Prostate gland (tissue), 2 donors: ENCODE measurements at places on chromosomes 6 and 20. TPM values are rescaled to one million over a fixed set of nuclear protein-coding genes. Genes with fewer than 3 reads are reported as not detected.

- H3K4me3 ChIP-seq = no peak overlapping the region
- DNase-seq = no peak
- H3K27ac ChIP-seq = no peak overlapping the region
- H3K36me3 ChIP-seq = no peaks in the 10 kb centered on the region
- no peaks in the 10 kb centered on the region for H3K4me1 ChIP-seq
Observed at GRCh38 chr6:125211352-125211751, 57.8 kb downstream of the TPD52L1 start.

DNA sequence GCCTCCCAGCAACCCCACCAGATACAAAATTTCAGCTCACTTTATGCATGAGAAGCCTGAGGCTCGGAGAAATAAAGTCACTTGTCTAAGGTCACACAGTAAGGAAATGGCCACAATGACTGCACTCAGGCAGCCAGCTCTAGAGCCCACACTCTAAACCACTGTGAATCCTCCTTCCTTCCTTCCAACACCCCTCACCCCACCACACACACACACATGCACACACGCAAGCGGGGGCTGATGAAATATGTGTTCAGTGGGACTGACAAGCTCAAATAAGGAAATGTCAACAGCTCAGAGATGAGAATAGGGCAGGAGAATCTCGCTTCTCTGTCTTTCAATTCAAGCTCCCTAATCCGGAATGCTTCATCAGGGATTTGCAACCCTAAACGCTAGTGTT lies 6.0 kb upstream of the BPIFA1 start:
- H3K27ac ChIP-seq = no peak overlapping the region
- no peaks in the 10 kb centered on the region for H3K27me3 ChIP-seq
- H3K4me1 ChIP-seq = no peaks in the 10 kb centered on the region
- no peak overlapping the region for H3K4me3 ChIP-seq
- H3K36me3 ChIP-seq = no peaks in the 10 kb centered on the region
- no peak for DNase-seq

GNAS-AS1 gene
- 0.50 TPM for total RNA-seq

DNA sequence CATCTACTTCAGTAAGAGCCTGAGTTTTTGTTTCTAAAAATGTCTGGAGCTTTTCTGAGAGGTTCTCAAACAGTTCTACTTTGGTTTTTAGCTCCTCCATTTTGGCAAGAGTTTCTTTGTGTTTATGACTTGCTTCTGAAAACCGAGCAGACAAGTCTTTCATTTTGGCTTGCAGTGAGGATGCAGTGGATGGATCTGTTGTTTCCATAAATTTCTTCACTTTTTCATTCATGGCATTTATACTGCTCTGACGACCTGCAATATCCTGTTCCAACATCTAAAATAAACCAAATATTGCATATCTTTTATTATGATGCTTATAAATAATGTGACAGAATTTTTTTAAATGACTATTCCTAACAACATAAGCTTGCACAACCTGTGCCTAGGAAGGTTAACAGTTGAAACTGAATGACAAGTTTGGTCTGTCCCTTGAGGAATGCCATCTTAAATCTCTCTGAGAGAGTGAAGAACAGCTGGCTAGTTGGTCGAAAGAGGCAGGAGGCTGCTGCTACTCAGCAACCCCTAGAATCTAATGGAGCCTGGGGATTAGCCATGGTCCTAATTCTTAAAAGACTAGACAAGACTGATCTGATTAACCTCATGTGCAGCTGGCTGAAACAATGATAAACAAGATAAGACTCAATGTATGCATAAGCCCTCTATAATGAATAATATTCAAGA lies 69.8 kb downstream of the DST start:
- no peak for DNase-seq
- H3K27ac ChIP-seq = no peak overlapping the region
- no peaks in the 10 kb centered on the region for H3K36me3 ChIP-seq
- no peaks in the 10 kb centered on the region for H3K4me1 ChIP-seq
- no peaks in the 10 kb centered on the region for H3K27me3 ChIP-seq

- no peak overlapping the region for H3K4me3 ChIP-seq
- no peaks in the 10 kb centered on the region for H3K27me3 ChIP-seq
- H3K36me3 ChIP-seq = no peaks in the 10 kb centered on the region
- no peaks in the 10 kb centered on the region for H3K4me1 ChIP-seq
Observed at GRCh38 chr6:94956910-94957309, 620.4 kb upstream of the MANEA start.

DNA sequence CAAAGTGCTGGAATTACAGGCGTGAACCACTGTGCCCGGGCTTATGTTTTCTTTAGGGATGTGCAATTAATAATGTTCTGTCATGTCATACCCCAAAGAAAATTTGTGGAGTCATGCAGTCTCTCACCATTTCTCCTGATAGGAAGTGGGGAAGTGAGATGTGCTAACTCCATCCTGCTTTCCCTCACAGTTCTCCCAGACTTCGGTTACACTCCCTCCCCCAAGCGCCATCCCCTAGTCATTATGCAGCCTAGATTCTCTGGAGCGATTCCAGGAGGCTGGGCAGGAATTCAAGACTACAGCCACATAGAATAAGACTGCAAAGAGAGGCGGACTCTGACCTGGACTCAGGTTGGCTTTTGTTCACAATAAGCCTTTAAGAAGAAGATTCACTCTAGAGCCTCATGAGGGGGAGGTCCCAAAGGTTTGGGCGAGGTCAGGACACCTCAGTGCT lies 271.4 kb downstream of the ALDH8A1 start:
- H3K4me1 ChIP-seq = no peaks in the 10 kb centered on the region
- H3K4me3 ChIP-seq = no peak overlapping the region
- no peak overlapping the region for H3K27ac ChIP-seq
- DNase-seq = no peak
- no peaks in the 10 kb centered on the region for H3K27me3 ChIP-seq

- no peak overlapping the region for H3K4me3 ChIP-seq
- no peaks in the 10 kb centered on the region for H3K36me3 ChIP-seq
- H3K27me3 ChIP-seq = no peaks in the 10 kb centered on the region
- H3K27ac ChIP-seq = no peak overlapping the region
- no peaks in the 10 kb centered on the region for H3K4me1 ChIP-seq
Observed at GRCh38 chr6:12312736-12313135, 22.6 kb downstream of the EDN1 start.

DNA sequence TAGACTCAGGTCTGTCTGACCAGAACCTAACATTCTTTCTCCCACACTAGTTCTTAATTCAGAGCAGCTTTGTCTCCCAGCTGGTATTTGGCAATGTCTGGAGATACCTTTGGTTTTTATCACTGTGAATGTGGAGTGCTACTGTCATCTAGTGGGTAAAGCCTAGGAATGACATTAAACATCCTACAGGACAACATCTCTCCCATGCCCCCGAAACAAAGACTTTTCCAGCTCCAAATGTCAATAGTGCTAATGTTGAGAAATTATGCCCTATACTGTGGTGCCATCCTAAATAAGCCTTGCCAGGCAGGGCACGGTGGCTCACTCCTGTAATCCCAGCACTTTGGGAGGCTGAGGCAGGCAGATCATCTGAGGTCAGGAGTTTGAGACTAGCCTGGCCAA lies 4.2 kb upstream of the TTPAL start:
- H3K4me3 ChIP-seq = no peak overlapping the region
- no peak overlapping the region for H3K27ac ChIP-seq
- no peaks in the 10 kb centered on the region for H3K27me3 ChIP-seq
- no peaks in the 10 kb centered on the region for H3K36me3 ChIP-seq
- H3K4me1 ChIP-seq = no peaks in the 10 kb centered on the region

DNA sequence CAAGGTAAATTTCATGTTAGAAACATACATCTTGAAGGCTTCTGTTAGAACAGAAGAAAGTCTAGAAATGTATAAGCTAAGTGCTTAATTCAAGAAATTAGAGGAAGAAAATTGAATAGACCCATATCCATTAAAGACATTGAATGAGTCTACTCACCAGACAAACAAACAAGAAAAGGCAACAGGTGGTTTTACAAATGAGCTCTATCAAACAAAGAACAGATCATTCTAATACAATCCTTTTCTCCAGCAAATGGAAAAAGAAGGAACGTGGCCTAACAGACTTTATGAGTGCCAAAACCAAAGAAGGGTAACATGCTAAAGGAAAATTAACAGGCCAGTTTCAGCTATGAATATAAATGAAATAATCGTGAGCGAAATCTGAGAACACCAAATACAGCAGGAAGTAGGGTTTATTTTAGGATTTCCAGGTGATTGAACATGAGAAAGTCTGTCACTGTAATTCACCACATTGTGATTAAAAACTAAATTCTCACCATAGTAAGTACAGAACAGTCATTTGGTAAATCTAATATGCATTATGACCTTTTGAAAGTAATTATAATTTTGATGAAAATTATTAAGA lies 22.6 kb downstream of the MTHFD1L start:
- no peak for DNase-seq
- no peaks in the 10 kb centered on the region for H3K4me1 ChIP-seq
- H3K27me3 ChIP-seq = no peaks in the 10 kb centered on the region
- no peaks in the 10 kb centered on the region for H3K36me3 ChIP-seq
- no peak overlapping the region for H3K4me3 ChIP-seq

DNA sequence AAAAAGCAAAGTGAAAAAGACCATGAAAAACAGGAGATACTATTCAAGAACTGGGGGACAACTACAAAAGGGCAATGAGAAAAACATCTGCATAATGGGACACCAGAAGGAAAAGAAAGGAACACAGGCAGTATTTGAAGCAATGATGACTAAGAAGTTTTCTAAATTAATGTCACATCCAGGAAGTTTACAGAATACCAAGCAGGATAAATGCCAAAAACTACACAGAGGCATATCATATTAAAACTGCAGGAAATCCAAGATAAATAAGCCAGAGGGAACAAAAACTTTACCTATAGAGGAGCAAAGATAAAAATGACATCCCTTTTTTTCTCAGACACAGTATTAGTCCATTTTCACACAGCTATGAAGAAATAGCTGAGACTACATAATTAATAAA lies 193.0 kb downstream of the ERMARD start:
- H3K27me3 ChIP-seq = no peaks in the 10 kb centered on the region
- H3K4me3 ChIP-seq = no peak overlapping the region
- H3K27ac ChIP-seq = no peak overlapping the region
- no peaks in the 10 kb centered on the region for H3K4me1 ChIP-seq
- no peaks in the 10 kb centered on the region for H3K36me3 ChIP-seq

DNA sequence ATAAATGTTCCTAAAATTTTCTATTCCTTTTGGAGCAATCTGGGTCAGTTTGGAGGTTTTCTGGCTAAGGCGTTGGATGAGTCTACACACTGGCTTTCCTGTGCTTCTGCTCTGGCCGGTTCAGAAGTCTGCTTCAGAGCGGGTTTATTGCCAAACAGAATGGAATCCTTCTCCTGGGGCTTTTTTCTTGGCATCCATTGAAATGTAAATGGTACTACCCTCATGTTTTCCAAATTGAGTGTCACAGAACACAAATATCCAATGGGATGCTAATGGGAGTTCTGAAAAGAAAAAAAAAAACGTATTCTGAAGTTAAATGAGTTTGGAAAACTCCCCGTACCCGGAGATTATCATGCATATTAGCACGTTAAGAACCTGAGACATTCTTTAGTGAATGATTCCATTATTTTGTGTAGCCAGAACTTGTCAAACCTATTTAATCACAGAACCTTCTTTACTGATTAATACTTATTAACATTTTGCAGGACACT lies 930.3 kb downstream of the QKI start:
- H3K27me3 ChIP-seq = no peaks in the 10 kb centered on the region
- no peak for DNase-seq
- no peaks in the 10 kb centered on the region for H3K36me3 ChIP-seq

GRCh38 chr6:37486121-37486839 lies 13.4 kb downstream of the CCDC167 start:
- H3K4me3 ChIP-seq = no peak overlapping the region
- DNase-seq = no peak
- H3K27ac ChIP-seq = no peak overlapping the region
- H3K4me1 ChIP-seq = no peaks in the 10 kb centered on the region
- no peaks in the 10 kb centered on the region for H3K36me3 ChIP-seq

- no peak overlapping the region for H3K27ac ChIP-seq
- no peak for DNase-seq
- no peaks in the 10 kb centered on the region for H3K27me3 ChIP-seq
- H3K4me1 ChIP-seq = no peaks in the 10 kb centered on the region
Observed at GRCh38 chr20:46746956-46747526, 37.6 kb downstream of the SLC2A10 start.

CD93 gene
- 31.1 TPM for total RNA-seq

- H3K27ac ChIP-seq = no peak overlapping the region
- H3K4me3 ChIP-seq = no peak overlapping the region
- no peaks in the 10 kb centered on the region for H3K4me1 ChIP-seq
- no peaks in the 10 kb centered on the region for H3K27me3 ChIP-seq
Observed at GRCh38 chr6:148494226-148494625, 151.6 kb downstream of the SASH1 start.

SPAG4 gene
- total RNA-seq = 10.4 TPM

CGA gene
- total RNA-seq = not detected

- H3K36me3 ChIP-seq = no peaks in the 10 kb centered on the region
- H3K27me3 ChIP-seq = no peaks in the 10 kb centered on the region
Observed at GRCh38 chr6:137173501-137173900, at the start of gene IL22RA2. IL22RA2 (minus strand) TSS chr6:137173644; CDS start chr6:137161749, 11,895 bp downstream.

DNA sequence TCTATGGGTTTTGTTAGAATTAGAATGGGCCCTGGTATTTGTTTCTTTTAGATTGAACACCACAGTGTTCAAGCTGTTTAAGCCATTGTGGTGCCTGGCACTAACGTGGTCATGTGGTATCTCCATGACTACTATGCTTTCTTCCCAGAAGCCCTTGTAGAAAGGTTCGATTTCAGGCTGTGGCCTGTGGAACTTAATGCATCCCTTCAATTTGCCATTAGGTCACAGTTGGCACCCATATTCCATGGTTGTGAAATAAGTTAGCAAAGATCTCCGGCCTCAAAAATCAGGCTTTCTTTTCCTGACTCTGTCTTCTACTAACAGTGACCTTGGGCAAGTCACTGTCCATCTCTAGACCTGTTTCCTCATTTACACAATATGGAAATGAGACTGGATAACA lies 31.3 kb upstream of the AAR2 start:
- no peaks in the 10 kb centered on the region for H3K36me3 ChIP-seq
- no peak overlapping the region for H3K4me3 ChIP-seq
- H3K4me1 ChIP-seq = no peaks in the 10 kb centered on the region
- H3K27ac ChIP-seq = no peak overlapping the region

- no peaks in the 10 kb centered on the region for H3K36me3 ChIP-seq
- DNase-seq = no peak
- no peak overlapping the region for H3K4me3 ChIP-seq
- no peaks in the 10 kb centered on the region for H3K4me1 ChIP-seq
Observed at GRCh38 chr6:113403966-113404595, 453.1 kb upstream of the MARCKS start.

GRCh38 chr20:22533823-22534751 lies 50.3 kb downstream of the FOXA2 start:
- no peaks in the 10 kb centered on the region for H3K27me3 ChIP-seq
- no peak overlapping the region for H3K27ac ChIP-seq
- H3K36me3 ChIP-seq = no peaks in the 10 kb centered on the region

- H3K4me1 ChIP-seq = peaks cover 4% of the 10 kb centered on the region
- H3K4me3 ChIP-seq = peak overlapping the region; percentile 41
Observed at GRCh38 chr6:36131511-36132245, 1.4 kb downstream of the MAPK13 start.

GRCh38 chr20:41249411-41250281 lies 67.9 kb downstream of the ZHX3 start:
- H3K27me3 ChIP-seq = no peaks in the 10 kb centered on the region
- H3K27ac ChIP-seq = peak overlapping the region; percentile 75
- H3K4me3 ChIP-seq = no peak overlapping the region
- H3K36me3 ChIP-seq = no peaks in the 10 kb centered on the region

GRCh38 chr6:45185403-45186251 lies 142.5 kb upstream of the RUNX2 start:
- no peaks in the 10 kb centered on the region for H3K27me3 ChIP-seq
- no peak overlapping the region for H3K27ac ChIP-seq
- no peak for DNase-seq
- H3K4me3 ChIP-seq = no peak overlapping the region
- no peaks in the 10 kb centered on the region for H3K4me1 ChIP-seq
- H3K36me3 ChIP-seq = no peaks in the 10 kb centered on the region
